Ovary (tissue), 10 donors: ENCODE measurements at places on chromosomes 11 and 22.

- no peak for DNase-seq
These were observed 4.2 kb upstream of the MPPED1 start for GRCh38 chr22:43407591-43407990.

- DNase-seq = no peak
These were observed 16.0 kb upstream of the FJX1 start for GRCh38 chr11:35602160-35602793.

- DNase-seq = no peak
These were observed 158.1 kb upstream of the MTNR1B start for GRCh38 chr11:92811341-92811740.

- DNase-seq = no peak
These were observed 10.8 kb upstream of the CCT8L2 start for GRCh38 chr22:16603448-16603768.

DNA sequence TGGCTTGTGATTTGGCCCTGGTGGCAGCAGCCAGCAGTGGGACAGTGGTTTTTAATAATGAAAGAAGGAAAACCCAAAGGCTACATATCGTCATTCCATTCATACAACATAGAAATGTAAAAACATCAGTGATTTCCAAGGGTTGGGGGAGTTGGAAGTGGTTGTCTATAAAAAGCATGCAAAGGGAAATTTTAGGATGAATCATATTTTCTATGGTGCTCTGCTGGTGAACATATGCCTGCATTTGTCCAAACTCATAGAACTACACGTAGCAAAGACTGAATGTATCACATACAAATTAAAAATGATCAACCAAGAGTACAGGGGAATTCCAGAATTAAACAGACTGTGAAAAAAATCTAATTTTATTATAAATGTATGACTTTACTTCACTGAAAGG, 11.1 kb downstream of the OR5B3 start:
- no peak for DNase-seq
